ENCODE measurements at places on chromosomes 2 and 18. TPM values are rescaled to one million over a fixed set of nuclear protein-coding genes. Genes with fewer than 3 reads are reported as not detected.

Gene SEPTIN10
- total RNA-seq = 137 TPM

Gene IKZF2
- total RNA-seq = 2.6 TPM

Gene TSPYL6
- total RNA-seq = not detected

Gene MXD1
- 11.3 TPM for total RNA-seq

DNA sequence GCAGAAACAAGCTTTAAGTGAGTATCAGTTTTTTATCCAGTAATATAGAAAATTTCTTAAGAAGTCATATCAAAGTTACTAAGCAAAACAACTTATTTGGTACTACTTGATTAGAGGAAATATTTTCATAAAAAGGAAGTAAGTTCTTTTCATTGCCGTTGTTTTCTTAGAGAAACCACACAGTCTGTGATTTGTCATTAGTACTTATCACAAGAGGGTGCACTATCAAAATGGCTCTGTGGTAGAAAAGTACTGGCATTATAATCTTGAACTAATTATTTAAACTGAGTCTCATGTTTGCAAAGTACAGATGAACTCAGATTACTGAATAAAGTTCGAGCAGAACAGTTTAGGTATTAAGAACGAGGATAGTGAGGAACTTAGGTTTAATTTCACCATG lies 93.4 kb downstream of the IKZF2 start:
- no peak for DNase-seq

GRCh38 chr2:120589771-120590608 lies 145.7 kb upstream of the GLI2 start:
- DNase-seq = no peak
